GM06990 (cell line): ENCODE measurements at places on chromosomes 6 and 20.
A peak's percentile ranks its signal among the peaks of the same experiment; 100 is the strongest.

DNA sequence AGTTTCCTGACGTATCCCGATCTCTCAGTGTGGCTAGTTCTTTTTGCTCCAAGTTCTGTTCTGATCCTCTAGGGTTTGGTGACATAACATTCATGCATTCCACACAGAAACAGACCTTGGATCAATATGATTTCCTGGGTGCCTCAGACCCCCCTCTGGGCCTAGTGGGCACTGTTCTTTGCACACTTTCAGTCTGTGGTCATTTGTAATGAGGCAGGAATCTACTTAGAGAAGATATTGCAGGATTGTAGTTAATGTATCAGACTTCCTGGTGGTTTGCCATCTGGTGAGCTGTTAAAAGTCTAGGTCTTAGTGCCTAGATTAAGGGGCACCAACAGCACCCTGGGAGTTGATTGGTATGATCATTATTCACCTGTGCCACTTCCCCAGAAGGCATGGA, 7.5 kb downstream of the BEND6 start:
- no peak for DNase-seq

- no peak for DNase-seq
These were observed 161.8 kb downstream of the DLL1 start for GRCh38 chr6:170128811-170129681.

GRCh38 chr6:110493253-110493800, 16.9 kb upstream of the SLC22A16 start:
- no peak for DNase-seq

DNA sequence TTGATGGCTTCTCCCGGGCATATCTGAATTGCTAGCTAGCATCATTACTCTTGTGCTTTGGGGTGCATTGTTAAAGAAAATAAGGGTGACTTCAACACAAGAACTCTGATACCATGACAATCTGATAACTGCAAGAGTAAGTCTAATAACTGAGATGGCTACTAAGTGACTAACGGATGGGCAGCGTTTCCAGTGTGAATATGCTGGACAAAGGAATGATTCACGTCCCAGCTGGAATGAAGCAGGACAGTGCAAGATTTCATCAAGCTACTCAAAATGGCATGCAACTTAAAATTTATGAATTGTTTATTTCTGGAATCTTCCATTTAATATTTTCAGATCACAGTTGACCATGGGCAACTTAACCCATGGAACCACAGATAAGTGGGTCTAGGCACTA, 31.7 kb downstream of the MOXD1 start:
- no peak for DNase-seq

GRCh38 chr20:57622579-57623381, 2.6 kb upstream of the ZBP1 start:
- DNase-seq: peak; percentile 70

- DNase-seq: no peak
These were observed 1.6 kb downstream of the ZMYND8 start for GRCh38 chr20:47354714-47355488.

DNA sequence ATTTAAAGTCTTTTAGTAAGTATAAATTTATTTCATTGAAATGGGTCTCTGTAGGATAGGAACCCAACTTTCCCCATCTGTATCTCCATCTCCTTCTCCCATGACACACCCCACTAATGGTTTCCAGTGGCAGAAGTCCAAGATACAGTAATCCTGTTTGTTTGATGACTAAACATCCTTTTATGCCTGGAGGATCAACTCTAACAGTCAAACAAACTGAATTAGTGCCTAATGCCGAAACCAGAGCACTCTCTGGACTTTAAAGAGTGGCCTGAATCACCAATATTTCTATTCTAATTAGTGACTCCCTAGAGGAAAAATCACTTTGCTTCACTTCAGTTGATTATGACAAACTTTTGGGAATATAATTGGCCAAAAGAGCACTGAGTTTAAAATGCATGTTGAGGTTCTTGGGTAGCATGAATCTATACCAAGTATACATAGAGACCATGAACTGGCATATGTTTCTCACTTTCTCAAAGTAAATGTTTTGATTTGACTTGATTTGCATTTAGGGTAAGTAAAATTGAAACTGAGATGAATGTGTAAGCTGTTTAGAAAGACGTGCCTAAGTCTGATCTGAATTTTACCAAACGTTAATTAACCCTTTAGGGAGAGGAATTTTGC, 776.4 kb upstream of the NRSN1 start:
- no peak for DNase-seq

DNA sequence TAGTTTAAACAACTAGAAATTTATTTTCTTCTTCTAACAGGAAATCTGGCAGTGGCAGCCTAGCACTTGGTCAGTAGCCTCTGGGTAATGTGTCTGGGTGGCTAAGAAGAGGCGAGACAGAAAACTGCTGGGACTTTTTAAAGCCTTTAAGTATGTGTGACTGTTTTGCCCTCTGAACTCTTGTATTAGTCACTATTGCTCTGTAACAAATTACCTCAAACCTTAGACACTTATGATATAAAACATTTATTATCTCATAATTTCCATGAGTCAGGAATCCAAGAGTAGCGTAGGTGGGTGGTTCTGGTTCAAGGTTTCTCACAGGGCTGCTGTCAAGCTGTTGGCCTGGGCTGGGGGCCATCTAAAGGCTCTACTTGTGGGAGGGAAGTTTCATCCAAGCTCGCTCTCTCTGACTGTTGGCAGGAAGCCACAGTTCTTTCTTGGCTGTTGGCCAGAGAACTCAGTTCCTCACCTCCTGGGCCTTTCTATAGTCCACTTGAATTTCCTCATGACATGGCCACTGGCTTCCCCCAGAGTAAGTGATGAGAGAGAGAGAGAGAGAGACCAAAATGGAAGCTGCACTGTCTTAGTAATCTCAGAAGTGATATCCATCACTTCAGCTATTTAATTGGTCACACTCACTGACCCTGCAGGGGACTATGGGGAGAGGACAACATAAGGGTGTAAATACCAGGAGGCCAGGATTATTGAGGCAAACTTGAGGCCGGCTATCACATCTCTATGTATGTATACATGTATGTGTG, 17.4 kb upstream of the TBC1D22B start:
- DNase-seq: peak; percentile 57
